ENCODE measurements at places on chromosomes 7 and 10.

DNA sequence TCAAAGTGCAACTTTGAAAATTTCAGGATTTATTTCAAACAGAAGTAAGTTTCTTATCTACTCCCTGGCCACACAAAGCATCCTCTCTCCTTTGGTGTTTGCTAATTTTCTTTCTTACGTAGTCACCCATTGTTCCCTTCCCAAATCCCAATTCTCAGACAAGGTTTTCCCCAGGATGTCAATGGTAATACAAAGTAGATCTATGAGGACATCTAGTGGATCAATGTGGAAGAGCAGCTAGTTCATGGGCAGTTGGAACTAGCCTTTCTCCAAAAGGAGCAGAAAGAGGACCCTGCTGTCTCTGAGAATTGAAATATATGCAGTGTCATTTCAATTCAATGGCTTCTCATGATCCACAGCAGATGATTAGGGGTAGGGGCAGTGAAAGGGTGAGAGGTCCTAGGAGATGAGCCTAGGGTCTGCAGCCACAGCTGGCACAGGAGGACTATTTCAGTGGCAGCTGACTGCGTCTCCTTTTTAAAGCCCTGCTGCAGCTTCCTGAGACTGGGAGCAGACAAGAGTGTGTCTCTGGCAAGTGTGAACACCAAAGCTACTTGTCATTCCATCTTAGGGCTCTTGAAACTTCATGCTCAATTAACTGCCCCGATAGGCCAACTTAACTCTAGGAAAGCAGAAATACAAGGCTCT is 632.6 kb downstream of the KCNMA1 start:
- DNase-seq = no peak

DNA sequence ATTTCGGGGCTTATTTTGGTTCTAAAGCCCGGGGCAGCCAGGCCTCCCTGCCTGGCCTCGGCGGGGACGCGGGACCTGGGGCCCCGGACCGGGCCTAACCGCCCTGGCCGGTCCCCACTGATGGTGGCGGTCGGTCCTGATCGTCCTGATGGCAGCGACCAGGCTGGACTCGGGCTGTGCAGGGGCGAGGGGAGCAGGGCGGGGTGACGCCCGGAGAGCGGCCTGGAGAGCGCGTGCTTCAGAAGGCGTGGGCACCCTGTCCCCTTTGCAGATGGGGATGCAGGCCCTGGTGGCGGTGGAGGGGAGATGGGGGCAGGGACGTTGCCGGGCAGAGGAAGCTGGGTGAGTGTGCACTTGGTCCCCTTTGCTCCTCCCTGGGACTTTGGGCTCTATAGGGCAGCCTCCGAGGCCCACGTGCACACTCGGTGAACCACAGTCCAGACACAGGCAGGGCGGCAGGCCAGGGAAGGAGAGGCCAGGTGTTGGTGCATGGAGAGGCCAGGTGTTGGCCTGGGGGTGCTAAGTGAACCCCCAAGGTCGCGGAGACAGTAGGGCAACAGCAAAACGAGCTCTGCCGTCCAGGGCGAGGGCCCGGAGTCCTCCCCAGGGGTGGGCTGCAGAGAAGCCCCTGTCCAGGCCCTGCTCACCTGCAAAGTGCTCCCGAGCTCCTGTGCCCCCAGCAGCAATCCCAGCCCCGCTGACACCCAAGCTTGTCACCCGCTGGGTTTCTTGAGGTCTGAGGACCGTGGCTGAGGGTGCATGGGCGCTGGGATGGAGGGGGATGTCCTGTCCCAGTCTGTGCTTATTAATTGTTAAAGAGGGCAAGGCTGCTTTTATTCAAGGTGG is 42.4 kb upstream of the FAM20C start:
- no peak for DNase-seq

DNA sequence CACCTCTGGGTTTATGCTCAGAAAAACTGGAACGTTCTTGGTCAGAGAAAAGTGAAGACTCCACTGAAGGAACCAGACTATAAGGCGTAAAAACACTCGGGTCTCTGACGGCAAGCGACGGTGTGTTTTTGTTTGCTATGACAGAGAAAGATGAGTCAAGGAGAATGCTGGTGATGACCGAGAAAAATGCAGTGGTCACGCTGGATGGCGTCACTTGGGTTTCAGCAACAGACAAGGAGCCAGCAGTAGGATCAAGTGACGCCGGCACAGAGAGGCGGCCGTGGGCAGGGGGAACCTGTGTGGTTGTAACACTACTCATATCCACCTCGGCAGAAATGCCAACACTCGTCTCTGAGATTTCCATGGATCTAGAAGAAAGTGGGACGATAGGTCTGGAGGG is 63.4 kb downstream of the KIAA1549 start:
- no peak for DNase-seq

- DNase-seq = no peak
These were observed 1.6 kb upstream of the RAB19 start for GRCh38 chr7:140402178-140402835.

- no peak for DNase-seq
These were observed 72.6 kb downstream of the INPP5A start for GRCh38 chr10:132610071-132610701.

DNA sequence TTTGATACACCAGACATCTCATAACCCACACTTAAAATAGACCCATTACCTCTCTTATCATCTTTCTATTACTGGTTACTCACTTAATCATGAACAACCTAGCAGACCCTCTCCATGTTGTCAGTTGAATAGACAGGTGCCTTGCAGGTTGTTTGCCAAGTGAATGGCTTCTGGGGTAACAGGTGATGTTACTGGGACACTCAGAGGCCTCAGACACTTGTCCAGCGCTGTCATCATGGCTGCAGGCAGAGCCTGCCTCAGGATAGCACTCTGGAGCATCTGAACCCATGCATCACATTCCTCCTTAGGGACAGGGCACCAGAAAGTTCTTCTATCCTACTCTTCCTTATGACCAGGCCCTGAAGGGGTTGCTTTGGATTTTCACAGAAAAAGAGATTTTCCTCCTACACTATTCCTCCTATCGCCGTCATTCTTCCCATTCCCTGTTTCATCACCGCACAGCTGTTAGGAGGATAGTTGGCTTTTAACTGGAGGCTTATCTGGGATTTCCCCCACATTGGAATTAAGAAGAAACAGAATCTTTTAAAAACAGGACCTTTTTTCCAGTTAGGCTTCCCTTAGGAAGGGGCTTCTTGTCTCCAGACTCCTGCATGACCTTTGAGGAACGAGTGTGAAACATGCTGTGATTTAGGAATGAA is 182.1 kb downstream of the VTI1A start:
- no peak for DNase-seq

- DNase-seq = no peak
These were observed 93.6 kb downstream of the UBE2H start for GRCh38 chr7:129859183-129859582.

DNA sequence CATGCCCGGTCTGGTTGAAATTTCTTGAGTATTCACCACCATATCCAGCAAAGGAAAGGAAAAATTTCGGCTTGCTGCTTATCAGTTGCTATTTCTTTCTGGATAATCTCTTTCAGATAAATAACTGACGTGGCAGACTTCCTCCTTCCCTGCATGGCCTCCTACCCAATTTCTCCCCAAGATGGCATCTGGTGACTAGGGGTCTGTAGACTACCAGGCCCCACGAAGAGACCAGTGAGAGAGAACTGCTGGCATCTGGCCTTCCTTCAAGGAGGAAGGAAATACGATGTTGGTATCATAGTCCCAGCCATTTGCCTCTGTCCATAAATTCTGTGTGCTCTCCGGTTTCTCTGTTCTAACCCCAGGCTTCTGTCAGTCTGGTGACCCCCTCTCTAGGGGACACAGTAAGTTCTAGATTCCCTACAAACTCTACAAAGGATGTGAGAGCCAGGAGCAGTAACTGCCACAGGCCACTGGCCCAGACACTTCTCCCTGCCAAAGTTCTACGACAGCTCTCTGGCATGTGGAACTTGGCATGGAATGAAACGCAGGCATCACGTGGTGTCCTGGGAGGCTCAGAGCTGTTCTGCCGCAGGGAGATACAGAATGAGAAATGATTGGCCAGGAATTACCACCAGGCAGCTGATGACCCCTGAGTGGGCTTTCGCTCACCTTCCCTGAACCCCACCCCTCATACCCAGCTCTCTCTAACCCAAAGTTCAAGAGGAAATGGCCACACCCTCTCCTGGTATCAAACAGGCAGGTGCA is 30.0 kb upstream of the MSRB2 start:
- no peak for DNase-seq

DNA sequence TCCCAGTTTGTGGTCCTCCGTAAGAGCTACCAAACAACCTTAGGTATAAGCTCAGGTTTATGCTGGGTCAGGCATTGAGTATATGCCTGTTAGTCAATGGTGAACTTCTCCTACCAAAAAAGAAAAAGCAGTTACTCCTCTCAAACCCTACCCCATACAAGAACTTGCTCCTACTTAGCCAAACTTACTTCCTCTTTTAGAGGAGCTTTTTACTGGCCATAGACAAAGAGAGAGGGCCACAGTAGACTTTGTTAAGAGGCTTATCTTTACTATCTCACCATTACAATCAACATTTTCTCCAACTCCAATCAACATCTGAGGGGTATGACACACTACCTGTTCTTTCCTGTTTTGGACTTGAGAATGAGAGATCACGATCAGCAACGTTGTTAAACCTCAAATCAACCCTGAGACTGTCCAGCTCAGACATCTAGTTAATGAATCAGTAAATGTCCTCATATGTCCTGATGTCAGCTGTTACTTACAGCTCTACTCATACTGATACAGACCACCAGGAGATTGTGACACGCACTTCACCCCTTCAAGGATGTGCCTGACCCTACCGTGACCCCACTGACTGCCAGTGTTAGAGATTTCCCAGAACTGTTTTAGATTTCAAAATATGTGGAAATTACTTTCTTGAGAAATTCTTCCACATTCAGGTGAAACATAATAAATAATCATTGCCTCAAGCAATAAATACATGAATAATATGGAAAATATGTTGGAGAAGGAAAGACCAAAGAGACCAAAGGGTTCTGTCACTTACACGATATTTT is 18.4 kb upstream of the CCDC71L start:
- DNase-seq = no peak

GRCh38 chr7:87152897-87153641 is 816 bp downstream of the DMTF1 start:
- no peak for DNase-seq

DNA sequence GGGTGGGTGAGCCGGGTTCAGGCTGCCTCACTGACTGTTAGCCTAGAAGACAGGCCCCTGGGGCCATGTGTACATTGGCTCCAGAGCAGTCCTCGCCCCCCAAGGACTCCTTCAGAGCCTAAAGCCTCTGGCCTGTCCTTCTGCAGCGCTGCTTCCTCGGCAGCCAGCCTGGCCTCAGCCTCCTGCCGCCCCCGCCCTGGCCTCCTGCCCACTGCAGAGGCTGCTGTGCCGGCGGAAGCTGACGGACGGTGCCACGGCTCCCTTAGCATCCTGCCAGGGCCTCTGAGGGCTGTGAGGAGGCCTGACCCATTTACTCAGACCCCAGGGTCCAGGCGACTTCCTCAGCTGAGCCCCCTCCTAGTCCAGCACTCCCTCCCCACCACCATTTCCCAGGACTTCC is 4.9 kb downstream of the SRRM3 start:
- DNase-seq = no peak

DNA sequence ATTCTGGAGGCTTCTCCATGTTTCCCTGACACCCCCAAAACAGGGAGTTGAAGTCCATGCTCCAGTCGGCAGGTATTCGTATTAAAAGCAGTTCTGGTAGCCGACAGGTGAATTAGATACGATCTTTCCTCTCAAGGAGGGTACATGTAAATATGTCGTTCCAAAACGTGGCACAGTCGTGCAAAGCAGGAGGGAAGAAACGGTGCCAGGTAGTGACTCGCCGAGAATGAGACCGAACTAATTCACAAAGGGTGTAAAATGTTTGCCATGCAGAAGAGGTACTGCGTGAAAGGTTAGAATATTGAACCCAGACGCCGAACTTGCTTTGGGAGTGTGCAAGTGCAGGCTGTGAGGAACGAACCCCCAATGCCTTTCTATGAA is 483 bp downstream of the EDRF1 start:
- no peak for DNase-seq

DNA sequence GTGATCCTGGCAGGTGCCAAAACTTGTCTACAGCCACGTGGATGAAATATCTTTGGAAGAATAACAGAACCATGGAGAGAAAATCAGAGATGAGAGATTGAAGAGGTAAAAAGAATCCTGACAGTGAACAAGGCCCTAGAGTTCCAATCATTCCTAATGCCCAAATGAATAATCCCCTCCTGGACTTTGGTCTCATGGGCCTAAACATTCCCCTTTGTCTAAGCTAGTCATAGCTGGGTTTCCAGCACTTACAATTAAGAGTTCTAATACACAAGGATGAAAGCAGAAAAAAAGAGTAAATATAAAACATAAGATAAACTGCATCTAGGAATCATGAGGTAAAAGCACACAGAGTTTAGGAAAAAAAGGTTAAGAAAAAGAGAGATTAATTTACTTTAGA is 40.2 kb downstream of the ARHGAP12 start:
- DNase-seq = no peak

- no peak for DNase-seq
These were observed 76.4 kb downstream of the MBL2 start for GRCh38 chr10:52696232-52696631.

- DNase-seq = no peak
These were observed 33.9 kb downstream of the CCM2 start for GRCh38 chr7:45033931-45034290.

DNA sequence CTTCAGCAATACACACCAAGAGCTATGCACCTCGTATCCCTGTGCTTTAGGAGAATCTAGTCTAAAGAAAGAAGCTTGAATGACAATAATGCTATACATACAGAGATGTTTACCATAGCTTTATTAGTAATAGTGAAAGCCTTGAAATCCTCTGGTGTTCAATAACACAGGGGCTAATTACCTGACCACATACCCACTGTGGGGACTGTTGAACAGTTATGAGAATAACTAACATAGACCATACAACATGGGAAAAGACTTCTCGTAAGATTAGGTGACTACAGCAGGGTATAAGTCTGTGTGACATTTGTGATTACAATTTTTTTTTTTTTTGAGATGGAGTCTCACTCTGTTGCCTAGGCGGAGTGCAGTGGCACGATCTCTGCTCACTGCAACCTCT is 111.0 kb downstream of the SORBS1 start:
- DNase-seq = no peak

DNA sequence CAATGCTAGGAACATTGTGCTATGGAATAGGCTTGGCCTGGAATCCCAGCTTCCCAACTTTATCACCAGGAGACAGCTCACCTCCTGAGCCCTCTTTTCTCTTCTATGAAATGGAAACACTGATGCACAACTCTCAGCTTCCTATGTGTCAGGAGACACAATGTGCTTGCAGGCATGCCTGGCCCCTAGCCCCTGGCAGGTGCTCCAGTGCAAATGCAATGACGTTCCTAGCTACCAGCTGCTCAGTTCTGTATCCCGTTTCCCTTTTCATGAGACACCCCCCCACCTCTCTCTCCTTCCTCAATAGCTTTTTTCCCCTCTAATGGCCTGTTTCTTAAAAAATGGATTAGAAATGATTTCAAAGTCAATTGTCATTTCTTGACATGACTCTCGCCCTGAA is 30.7 kb downstream of the HABP2 start:
- DNase-seq = no peak

DNA sequence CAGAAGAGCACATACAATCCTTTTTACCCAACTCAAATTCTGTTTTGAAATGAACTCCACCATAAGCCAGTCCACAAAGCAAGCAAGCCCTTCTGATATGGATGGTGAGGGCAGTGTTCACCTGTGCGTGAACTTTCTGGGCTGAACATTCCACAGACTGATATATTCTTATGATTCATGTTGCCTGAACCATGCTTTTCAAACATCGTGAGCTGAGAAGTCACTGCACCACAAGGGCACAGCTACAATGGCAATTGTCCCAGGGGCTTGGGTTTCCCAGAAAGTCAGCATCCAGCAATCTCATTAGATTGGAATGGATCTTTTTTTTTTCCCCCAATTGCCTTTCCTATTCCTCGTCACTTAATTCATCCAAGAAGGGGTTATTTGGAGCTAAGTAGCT is 86.9 kb upstream of the ZNF438 start:
- no peak for DNase-seq

- DNase-seq = no peak
These were observed 13.2 kb downstream of the HYCC1 start for GRCh38 chr7:23000597-23001360.
